Activated CD4-positive, alpha-beta memory T cell treated with anti-CD3 and anti-CD28 coated beads for 36 hours (primary cell): ENCODE measurements at places on chromosomes 2 and 18. TPM values are rescaled to one million over a fixed set of nuclear protein-coding genes. Genes with fewer than 3 reads are reported as not detected.

NOL4 gene
- not detected for total RNA-seq

POTEI gene
- not detected for total RNA-seq

GALNT13 gene
- not detected for total RNA-seq

SCYGR4 gene
- not detected for total RNA-seq

SMYD5 gene
- total RNA-seq, result 42.0 TPM

PTMA gene
- total RNA-seq, result 1,763 TPM

TRIM54 gene
- not detected for total RNA-seq

- no peak for DNase-seq
Measured at GRCh38 chr18:24138409-24138788, 463 bp upstream of the CABYR start.

- DNase-seq, result no peak
Measured at GRCh38 chr18:29146068-29146467, 969.1 kb upstream of the CDH2 start.

DNA sequence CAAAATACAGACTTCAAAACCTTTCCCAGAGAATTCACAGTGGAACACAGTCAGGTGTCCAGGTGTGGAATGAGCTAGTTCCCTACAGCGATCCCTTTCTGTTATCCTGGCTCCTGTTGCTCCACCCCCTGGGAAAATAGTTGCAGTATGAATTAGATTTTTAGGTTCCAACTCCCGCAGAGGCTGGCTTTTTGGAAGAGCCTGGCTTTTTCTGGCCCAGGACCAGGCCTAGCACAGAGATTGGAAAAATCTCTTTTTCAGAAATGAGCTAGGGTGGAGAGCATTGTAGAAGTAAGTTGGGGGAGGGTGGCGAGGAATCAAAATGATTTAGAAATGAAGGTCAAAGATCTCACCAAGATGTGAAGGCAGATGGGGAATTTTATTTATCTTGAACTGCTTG, 27.1 kb downstream of the COL5A2 start:
- DNase-seq, result no peak

DNA sequence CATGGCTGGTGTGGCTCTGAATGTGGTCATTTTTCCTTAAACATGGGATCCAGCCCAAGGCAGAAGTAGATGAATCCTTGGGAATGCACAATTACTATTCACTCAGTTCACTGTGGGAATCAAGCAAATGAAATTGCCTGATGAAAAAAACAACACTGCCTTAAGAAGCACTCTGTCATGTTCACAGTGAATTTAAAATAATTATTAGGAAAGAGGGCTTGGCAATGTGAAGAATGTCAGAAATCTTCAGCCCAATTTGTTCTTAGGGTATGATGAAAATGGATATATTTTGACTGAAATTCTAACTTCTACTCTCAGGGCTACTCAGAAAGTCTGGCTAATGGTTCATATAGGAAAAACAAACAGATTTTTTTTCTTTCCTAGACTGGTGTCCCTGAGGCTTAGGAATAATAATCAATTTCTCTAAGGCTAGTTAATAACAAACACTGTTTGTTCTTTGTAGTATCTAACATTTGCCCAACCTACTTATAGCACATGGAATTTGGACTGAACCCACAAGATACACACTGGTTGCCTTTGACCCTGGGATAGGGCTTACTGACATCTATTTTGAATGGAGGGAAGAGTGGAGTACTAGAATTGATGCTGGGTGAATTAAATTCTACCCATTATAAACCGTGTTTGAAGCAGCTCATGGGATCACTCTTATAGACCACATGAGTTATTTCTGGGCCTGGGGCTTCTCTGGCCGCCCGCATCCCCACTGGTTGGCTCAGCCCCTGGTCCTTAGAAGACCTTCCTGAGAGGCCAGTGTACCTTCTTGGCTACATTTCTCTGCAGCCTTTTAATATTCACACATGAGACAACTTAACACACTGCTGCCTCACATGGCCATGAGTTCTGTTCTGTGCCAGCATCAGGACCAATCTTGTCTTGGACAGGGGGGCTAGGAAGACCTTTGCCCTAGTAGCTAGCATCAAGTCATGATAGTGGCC, 8.3 kb upstream of the MRPL33 start:
- no peak for DNase-seq

GRCh38 chr2:129748653-129749052, 230.8 kb upstream of the RAB6C start:
- DNase-seq, result no peak

- peak; percentile 31 for DNase-seq
Measured at GRCh38 chr2:134217351-134217750, 36.5 kb upstream of the MGAT5 start.

DNA sequence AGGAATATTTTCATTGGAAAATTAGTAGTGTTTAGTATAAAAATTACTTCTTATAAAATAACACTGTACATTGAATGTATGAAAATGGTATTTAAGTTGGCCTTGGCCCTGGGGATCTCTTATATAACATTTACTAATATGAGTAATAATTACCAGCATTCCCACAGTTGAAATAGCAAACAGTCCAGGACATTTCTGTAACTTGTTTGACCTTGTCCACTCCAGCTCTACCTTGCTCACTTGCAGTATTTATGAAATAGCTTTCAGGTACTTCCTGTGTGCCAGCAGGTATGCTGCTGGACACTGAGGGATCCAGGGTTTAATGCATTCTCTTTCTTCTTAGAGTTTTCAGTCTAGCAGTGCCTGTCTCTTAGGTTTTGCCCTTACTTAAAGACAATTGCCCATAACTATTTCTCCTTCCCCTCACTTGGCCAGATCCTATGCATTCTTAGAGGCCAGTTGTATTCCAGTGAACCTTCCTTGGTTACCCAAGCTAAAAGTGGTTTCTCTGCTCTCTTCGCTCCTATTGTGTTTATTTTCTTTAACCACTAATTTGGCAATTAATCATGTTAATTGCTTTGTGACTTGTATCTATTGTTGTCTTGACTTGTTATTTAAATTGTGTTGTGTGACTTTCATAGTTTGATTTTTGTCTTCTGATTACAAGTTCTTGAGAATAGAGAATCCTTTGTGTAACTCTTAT, 25.9 kb downstream of the BABAM2 start:
- DNase-seq, result no peak

DNA sequence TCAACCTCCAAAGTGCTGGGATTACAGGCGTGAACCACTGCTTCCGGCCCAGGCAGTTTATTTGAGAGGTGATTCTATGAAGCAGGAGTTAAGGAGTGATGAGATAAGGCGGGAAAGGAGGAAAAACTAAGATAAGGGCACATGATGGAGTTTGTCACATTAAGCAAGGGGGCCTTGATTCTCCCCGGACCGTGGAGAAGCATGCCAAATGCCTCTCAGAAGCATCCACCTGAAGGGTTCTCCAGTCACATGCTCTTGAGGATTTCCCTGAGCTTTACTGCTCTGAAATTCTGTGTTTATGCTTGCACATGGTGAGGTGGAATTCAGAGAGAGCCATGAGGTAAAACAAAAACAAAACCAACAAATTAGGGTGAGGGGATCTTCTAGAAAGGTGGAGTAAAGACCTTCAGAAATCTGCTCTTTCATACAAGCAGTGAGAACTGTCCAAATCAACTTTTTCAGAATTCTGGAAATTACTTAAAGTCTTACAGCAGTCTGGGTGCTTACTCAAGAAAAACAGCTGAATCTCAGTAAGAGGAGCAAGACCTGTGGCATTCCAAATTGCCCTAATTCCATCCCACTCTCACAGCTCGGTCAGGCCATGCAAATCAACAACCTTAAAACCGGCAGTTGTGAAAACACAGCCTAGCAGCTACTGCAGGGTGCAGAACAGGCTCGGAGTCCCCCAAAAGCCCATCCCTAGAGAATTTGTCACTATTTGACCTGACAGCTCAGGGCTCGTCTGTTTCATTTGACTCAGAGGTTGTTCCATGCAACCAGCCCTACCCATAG, 69.1 kb upstream of the CTLA4 start:
- no peak for DNase-seq

- DNase-seq, result no peak
Measured at GRCh38 chr2:29241955-29242565, 126.8 kb downstream of the CLIP4 start.

DNA sequence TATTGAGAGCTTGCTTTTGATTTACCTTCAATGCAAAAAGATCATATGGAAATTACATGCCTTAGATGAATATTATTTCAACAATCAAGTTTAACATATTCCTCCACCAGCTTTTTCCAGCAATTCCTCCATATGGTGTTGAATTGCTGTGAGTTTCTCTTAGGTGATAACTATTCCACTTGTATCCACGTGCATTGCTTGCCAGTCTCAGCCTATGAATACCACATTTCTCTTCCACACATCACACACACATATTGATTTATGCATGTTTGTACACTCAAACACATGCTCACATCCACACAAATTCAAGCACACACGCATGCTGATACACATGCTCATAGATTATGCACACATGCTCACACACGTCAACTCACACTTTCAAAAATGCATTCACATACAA, 770.0 kb upstream of the LINC00305 start:
- DNase-seq, result no peak
